Substantia nigra (tissue), 51 donors: ENCODE measurements at places on chromosomes 6 and 20.

GRCh38 chr20:13841206-13841605 lies 56.4 kb downstream of the NDUFAF5 start:
- no peak for DNase-seq

DNA sequence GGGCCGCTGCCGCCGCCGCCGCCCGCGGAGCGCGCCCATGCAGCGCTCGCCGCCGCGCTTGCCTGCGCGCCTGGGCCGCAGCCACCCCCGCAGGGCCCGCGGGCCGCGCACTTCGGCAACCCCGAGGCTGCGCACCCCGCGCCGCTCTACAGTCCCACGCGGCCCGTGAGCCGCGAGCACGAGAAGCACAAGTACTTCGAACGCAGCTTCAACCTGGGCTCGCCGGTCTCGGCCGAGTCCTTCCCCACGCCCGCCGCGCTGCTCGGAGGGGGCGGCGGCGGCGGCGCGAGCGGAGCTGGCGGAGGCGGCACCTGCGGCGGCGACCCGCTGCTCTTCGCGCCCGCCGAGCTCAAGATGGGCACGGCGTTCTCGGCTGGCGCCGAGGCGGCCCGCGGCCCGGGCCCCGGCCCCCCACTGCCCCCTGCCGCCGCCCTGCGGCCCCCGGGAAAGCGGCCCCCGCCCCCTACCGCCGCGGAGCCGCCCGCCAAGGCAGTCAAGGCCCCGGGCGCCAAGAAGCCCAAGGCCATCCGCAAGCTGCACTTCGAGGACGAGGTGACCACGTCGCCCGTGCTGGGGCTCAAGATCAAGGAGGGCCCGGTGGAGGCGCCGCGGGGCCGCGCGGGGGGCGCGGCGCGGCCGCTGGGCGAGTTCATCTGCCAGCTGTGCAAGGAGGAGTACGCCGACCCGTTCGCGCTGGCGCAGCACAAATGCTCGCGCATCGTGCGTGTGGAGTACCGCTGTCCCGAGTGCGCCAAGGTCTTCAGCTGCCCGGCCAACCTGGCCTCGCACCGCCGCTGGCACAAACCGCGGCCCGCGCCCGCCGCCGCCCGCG lies 730 bp downstream of the INSM1 start:
- DNase-seq = no peak

DNA sequence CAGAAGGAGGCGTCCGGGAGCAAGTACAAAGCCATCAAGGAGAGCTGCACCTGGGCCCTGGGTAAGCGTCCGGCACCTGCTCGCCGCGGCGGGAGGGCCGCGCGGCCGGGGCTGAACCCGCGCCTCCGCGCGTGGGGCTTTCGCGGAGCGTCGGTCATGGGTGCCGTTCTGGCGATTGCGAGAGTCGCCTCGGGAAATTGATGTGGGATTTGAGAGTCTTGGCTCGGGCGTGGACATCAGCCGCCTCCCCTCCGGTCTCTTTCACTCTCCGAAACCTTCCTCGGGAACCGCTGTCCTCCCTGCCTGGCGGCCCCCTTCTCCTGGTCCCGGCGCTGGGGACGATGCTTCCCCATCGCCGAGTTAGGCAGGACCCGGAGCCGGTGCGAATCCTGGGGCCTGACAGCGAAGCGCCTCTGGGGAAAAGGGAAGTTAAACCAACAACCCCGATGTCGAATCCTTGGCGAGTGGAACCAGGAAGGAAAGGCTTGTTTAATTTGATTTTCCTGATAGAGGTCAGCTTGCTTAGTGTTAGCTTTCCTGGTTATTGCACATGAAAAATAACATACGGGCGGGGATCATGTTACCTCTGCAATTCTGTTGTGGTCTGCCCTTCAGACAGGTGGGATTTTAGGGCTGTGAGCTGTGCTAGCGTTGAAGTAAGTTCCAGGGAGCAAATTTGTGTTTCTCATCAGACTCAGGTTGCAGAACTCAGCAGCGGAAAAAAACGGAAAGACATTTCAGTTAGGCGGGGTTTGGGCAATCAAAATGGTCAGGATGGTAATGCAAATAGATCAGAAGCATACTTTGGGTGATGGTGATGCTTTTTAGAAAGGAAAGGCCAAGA lies 594 bp downstream of the ARFGEF3 start:
- DNase-seq = no peak

GRCh38 chr6:24882295-24882694 lies 53.5 kb downstream of the RIPOR2 start:
- no peak for DNase-seq

DNA sequence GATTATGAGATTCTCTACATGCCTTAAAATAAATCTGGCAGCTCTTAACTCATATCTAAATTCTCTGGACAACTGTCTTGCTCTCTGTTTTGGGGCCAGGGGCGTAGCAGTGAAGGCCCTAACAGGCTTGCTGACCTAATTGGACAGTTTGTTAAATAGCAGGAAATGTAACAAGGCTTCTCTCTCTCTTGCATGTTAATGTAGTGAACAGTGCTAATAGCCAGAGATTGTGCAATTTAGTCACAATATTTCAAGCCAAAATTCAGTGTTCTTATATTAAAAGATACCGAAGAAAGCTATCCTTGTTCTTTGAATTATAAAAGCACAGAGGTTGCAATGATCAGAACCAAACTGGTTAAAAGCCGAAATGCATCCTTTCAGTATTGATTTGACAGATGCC lies 3.0 kb downstream of the PPP1R3D start:
- no peak for DNase-seq

GRCh38 chr6:131979515-131980337 lies 28.6 kb upstream of the CCN2 start:
- DNase-seq = no peak

- no peak for DNase-seq
Measured at GRCh38 chr6:34671367-34671766, 25.2 kb downstream of the ILRUN start.

- no peak for DNase-seq
Measured at GRCh38 chr20:41355192-41355591, 11.4 kb downstream of the EMILIN3 start.

- no peak for DNase-seq
Measured at GRCh38 chr6:72894091-72894490, 272.2 kb downstream of the KCNQ5 start.

DNA sequence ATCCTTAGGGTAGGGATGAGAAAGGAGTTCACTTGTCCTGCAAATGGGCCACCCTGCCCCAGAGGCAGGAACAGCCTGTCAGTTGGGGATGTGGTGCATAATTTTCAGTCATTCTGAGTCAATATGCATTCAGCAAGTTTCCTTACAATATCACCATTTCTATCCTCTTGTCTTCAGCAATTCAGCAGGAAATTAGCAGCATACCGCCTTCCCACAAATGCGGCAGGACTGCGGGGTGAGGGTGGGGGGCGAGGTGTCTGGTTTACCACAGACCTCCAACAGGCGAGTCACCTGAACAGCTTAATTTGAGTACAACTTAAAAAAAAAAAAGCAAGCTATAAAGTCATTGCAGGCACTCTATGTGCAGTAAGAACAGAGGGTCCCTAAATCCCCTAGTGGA lies 126.8 kb downstream of the MAP3K7 start:
- DNase-seq = no peak

DNA sequence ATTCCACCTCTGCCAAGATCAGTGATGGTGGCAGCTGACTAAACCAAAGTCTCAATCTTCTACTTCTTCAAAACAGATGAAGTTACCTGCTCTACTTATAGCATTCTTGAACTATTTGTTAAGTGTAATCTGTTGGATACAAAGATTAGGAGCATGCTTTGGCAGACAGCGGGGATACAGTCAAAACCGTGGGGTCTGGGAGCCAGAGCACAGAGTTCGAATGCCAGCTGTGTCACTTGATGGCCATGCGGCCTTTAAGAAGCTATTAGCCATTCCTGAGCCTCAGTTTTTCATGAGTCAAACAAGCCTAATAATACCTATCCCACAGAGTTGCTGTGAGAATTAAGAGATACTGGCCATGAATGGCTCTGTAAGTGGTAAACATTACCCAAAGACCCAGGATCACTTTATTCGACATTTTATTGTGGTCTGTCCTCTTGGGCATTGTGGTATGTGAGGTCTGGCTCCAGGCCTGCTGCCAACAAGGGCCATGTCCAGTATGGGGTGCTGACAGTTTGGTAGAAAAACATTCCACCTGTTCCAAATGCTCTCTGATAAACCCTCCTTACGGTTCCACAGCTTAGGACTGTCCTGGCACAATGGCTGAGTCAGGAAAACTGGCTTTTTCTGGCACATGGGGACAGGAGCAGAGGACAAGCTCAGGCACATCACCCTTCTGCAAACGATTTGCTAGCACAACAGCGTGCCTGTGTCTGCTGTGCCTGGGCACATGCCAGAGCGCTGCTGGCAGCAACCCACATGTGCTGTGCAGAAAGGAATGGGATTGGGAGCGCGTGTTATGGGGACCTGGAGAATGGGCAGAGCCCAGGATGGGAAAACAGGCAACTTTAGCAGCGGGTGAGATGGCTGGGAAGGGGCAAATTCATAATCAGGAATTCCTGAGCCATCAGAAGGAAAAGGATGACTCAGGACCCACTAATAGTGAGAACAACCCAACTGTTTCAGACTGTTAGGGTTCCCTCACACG lies 15.7 kb upstream of the FAM83C start:
- peak; percentile 63 for DNase-seq
